Tongue (tissue), 3 donors: ENCODE measurements at places on chromosomes 13 and 19. TPM values are rescaled to one million over a fixed set of nuclear protein-coding genes. Genes with fewer than 3 reads are reported as not detected.

CYP2A7 gene
- total RNA-seq = not detected

SCGB2B2 gene
- 0.10 TPM for total RNA-seq

CGB5 gene
- not detected for total RNA-seq

ZNF540 gene
- total RNA-seq = 2.5 TPM

TMEM150B gene
- total RNA-seq = not detected

CRLF1 gene
- 38.4 TPM for total RNA-seq

GRCh38 chr19:35271546-35271945, 2.8 kb downstream of the USF2 start:
- no peak for DNase-seq

DNA sequence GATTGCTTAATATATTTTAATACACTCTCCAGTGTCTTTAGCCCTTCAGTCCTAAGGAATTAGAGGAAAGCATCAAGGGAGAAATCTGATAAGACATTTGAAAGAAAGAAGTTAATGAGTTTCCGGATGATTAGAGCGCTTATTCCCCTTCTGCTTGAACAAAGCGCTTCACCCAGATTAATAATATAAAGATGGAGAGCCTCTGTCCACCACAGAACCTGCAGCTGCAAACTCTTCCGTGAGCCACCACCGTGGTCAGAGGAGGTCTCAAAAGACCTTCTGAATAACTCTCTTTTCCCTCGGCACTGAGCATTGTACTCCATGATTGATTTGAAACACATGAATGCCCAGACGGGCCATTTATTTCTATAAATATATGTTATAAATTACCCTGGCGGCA, 14.2 kb upstream of the TUBGCP3 start:
- DNase-seq = no peak

GRCh38 chr13:25421612-25422011, 49.8 kb downstream of the ATP8A2 start:
- no peak for DNase-seq

DNA sequence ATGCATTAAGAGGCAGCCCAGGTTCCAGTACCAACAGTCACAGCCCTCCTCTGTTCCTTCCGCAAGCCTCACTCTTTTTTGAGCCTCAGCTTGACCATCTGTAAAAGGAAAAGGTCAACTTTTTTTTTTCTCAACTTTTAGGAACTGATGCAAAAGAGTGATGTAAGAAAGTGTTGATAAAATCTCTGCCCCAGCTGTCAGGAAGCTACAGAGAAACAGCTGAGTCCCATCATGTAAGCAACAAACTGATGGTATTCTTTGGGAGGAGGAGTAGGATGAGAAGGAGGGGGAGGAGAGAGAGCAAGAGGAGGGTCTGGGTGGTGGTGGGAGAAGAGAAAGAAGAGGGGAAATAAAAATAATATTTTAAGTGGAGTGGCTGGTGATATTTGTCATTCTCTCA, 233.9 kb upstream of the TSHZ3 start:
- peak; percentile 25 for DNase-seq

DNA sequence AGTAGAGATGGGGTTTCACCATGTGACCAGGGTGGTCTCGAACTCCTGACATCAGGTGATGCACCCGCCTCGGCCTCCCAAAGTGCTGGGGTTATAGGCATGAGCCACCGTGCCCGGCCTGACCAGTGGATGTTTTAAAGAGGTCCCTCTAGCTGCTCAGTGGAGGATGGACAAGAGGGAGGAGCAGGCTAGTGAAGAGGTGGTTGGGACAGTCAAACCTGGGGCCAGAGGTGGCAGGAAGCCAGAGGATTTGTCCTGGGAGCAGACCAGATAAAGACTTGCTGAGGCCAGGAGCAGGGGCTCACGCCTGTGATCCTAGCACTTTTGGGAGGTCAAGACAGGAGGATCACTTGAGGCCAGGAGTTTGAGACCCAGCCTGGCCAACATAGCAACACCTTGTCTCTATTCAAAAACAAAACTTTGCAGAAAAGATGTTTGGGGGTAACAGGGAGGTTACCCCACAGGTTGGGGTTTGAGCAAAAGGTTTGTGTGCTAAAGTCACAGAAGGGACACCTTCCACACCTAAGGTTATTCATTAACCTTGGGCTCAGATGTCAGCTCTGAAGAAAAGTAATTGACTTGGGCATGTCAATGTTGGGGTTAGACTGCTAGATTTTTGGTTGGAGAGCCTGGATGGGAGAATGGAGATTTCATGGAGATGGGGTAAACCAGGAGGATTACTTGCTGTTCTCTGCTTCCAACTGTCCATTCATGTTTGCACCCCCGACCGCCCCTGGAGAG, 9.0 kb downstream of the BCAM start:
- DNase-seq = no peak
